GM12891 (cell line): ENCODE measurements at places on chromosomes 2 and 18.

DNA sequence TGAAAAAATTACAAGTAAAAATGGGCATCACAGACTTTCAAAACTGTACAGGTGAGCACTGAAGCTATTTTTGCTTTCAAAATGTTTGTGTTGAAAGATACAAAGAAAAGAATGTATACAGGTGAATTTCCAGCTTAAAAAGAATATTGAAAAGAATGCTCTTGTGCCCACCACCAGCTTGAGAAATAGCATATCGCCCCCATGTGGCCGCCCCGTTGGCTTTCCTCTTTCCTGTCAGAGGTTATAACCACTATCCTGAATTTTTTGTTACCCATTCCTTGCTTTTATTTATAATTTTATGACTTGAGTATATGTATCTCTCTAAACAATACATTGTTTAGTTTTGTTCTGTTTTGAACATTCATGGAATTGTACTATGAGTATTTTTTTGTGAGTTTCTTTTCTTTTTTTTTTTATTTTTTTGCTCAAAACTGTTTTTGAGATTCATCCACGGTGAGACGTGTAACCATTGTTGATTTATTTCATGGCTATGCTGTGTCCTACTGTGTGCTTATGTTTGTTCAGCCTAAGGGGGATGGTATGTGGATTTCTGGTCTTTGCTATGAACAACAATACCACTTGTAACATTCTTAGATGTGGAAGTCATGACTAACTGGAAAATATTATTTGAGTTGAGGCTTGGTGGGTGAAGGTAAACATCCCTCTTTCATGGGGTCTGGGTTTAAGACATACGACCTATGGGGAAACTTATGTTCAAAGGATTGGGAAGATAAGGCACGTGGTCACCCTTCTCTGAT is 11.6 kb downstream of the TRPM8 start:
- DNase-seq = no peak

DNA sequence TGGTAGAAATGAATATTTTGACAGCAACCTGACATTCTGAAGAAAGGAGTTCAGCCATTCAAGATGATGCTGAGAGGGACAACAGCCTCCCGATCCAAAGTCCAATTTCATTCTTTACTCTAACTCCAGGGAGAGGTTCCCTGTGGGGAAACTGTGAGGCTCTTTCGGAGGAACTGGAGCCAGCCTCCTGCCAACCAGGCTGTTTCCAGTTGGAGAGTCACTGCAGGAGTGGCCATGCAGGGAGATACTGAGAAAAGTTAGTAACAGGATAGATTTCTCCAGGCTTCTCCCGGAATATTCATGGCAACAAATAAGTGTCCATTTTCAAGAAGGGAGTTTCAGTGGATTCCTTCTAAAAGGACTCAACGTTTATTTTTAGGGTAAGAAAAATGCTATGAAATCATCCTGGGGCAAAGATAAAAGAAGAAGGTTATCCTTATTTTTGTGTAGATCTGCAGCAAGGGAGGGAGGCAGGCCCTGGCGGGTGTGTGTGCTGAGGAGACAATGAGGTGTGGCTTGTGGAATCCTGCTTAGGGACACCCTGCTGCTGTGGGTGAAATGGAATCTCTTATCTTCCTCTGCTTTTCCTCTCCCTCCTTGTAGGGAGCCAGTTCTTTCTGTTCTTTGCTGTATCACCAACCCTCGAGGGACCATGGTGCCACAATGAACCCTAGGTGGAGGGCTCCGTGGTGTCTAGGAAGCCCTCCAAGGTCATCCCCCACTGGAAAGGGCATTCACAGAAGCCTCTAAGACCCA is 18.1 kb downstream of the KLHL14 start:
- no peak for DNase-seq

GRCh38 chr2:220191031-220191430 is 563.6 kb downstream of the SLC4A3 start:
- no peak for DNase-seq

- DNase-seq = no peak
These were observed 42.0 kb downstream of the NDUFA10 start for GRCh38 chr2:239983004-239983778.

- no peak for DNase-seq
These were observed 660.3 kb upstream of the PKDCC start for GRCh38 chr2:41387519-41387918.

- no peak for DNase-seq
These were observed 835.3 kb downstream of the EPHA4 start for GRCh38 chr2:220736778-220737177.

DNA sequence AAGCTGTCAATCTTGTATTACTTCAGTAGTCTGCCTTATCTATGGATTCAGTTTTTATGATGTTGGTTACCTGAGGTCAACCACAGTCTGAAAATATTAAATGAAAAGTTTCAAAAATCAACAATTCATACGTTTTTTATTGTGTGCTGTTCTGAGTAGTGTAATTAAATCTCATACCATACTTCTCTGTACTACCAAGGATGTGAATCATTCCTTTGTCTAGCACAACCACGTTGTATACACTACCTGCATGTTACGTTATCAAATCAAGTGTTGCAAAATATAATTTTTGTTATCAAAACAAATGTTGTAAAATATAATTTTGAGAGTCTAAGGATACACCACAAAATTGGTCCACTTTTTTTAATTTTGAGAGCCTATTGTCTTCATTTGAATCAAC is 590.2 kb upstream of the SETBP1 start:
- DNase-seq = no peak

DNA sequence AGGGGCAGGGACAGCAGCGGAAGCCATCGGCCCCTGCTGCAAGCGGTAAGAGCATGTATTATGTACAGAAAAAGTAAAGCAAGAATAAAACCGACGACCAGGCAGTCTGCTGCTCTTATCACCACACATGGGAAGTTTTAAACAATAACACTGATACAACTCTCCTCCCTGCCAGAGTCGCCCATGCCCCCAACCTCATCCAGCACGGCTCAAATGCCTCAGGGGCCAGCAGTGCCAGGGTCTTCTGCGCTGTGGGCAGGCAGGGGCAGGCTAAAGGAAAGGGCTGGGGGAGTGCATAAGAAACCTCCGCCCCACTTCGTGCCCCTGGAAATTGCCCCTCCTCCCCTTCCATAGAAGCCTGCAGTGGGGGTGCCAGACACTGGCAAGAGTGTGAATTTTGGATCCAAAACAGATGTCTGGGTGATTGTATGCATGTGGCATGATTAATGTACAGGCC is 10.1 kb downstream of the TEX51 start:
- DNase-seq = no peak

GRCh38 chr2:153497938-153498629 is 19.5 kb upstream of the RPRM start:
- no peak for DNase-seq

- DNase-seq = no peak
These were observed 9.2 kb upstream of the ADCY3 start for GRCh38 chr2:24929230-24929629.

DNA sequence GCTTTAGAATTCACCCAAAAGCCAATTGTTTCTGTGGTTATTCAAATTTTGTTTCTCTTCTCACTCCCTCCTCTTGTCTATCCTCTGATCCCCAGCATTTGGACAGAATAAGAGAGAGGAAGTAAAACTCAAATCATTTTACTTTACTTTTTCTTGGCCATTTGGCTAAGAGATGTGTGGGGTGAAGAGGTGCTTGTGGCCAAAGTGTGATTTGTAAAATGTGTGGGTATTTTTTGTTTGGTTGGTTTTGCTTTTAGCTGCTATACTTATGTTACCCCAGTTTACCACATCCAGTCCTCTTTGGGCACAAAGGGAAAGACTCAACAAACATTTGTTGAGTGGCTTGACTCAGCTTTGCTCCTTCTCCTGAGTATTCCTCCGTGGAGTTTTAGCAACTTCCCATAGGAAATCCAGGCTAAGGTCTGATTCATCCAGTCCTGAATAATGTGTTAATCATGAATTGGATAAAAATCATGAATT is 109.1 kb upstream of the CYP1B1 start:
- no peak for DNase-seq

GRCh38 chr2:43568228-43568627 is 27.6 kb downstream of the THADA start:
- DNase-seq = no peak

DNA sequence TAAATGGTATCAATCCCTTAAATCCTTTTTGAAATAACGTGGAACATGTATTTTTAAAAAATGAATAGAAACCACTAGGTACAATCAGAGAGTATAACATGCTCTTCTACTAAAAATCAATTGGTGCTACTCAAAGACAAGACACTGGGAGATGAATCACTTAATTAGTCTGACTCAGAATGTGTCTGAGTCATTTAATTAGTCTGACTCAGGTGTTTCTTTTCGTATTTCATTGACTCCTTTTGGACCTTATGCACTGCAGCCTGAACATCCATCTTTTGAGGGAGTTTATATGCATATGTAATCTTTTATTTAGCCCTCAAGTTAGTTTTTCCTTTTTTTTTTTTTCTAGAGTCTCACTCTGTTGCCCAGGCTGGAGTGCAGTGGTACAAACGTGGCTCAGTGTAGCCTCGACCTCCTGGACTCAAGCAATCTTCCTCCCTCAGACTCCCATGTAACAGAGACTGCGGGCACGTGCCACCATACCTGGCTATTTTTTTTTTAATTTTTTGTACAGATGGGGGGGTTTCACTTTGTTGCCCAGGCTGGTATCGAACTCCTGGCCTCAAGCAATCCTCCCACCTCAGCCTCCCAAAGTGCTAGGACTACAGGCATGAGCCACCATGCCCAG is 26.5 kb downstream of the PPP4R3B start:
- no peak for DNase-seq

- DNase-seq = no peak
These were observed 3.3 kb downstream of the SP110 start for GRCh38 chr2:230216489-230216888.

GRCh38 chr2:75720525-75720924 is 9.8 kb upstream of the GCFC2 start:
- DNase-seq = no peak

DNA sequence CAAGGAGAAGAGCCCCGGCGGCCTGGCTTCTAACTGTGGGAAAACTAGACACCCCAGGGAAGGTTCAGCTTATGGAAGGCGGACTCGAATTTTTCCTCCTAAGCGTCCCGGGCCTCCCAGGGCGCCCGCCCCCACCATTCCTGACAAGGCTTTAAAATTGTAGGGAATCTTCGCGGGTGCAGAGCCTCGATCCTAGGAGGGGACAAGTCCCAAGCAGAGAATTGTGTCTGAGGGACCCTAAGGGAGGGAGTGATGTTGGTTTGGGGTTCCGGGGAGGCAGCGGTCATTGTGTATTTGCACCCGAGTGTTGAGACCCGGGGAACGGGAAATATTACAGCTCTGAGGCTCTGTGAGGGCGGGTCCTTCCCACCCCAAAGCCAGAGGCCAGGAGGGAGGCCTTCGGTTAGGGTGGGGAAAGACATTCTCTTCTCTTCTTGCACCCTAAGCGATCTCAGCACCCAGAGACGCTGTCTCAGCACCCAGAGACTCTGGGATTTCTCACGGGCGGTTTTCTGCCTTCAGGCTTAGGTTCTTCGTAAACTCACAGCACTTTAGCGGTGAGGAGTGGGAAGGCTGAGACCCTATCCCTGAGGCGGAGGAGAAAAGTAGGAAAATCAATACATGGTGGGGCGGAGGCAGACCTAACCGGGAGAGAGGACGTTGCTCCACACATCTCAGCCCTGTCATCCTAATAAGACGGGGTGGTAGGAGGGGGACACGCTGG is 7.6 kb downstream of the OSR1 start:
- DNase-seq = no peak

DNA sequence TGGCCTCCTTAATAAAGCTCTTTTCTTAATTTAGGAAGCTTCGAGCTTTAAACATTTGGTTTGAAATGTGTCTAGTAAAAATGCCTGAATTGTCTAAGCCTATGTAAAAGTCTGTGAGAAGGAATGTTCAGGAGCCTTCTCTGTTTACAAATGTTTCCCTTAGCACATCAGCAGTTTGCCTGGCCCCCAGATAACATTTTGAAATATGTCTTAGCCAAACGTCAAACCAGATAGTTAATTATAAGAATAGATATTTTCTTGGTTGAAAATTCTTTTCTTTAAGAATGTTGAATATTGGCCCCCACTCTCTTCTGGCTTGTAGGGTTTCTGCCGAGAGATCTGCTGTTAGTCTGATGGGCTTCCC is 498.6 kb downstream of the CCDC85A start:
- no peak for DNase-seq

DNA sequence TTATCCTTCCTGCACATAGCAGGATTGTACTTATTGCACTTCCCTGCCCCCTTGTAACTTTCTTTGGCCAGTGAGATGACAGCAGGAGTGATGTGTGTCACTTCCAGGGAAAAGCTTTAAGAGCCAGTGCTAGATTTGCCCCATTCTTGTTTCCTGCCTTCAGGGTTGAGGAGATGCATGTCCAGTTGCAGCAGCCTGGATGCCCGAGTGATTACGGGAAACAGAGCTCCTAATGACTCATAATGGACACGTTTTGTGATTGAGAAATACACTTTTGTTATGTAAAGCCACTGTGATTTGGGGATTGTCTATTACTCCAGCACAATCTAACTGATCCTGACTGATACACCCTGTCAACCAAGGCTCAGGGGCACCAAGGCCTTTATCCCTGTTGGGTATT is 5.0 kb upstream of the TET3 start:
- DNase-seq = no peak

DNA sequence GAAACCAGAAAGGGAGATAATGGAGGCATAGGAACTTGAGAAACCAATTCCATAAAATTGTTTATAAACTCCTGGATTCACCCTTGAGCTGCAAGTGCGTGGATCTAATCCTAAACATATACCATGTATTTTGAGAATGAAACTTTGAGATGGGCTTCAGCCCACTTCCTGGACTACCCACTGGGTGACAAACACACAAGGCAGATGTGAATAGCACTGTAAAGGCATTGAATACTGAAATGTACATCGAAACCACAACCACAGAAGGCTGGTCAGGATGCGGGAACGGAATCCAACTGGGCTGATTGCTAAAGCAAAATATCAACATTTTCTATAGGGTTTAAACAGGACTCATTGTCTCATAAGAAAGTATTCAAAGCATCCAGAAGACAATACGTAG is 228.5 kb upstream of the ZEB2 start:
- DNase-seq = no peak

- no peak for DNase-seq
These were observed 48.5 kb downstream of the TMX3 start for GRCh38 chr18:68666381-68666780.

DNA sequence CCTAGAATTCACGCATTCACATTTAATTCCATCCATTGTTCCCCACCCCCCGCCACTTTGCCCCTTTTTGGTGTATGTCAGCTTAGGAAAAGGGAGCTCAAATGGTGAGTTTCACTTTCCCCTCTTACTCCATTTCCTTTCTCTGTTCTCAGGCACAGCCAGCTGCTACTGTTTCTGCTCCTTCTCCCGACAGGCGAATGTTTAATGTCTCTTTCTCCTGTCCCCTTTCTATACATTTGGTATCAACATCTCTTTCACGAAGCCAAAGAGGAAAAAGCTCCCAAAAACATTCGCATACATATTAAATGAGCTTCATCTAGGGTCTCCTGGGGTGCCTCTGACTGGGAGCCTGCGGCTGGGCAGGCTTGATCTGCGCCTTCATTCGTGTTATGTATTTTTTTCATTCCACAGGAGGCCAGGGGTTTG is 124.2 kb upstream of the SATB2 start:
- no peak for DNase-seq

- no peak for DNase-seq
These were observed 119.2 kb downstream of the ANKRD44 start for GRCh38 chr2:197191177-197191939.

GRCh38 chr2:47208852-47209606 is 53.9 kb upstream of the STPG4 start:
- DNase-seq = no peak

- DNase-seq = no peak
These were observed 53.7 kb downstream of the EHD3 start for GRCh38 chr2:31287654-31288053.
